ENCODE measurements at places on chromosomes 13 and 19.

- DNase-seq = no peak
Observed at GRCh38 chr19:47023448-47023794, 3.8 kb downstream of the NPAS1 start.

DNA sequence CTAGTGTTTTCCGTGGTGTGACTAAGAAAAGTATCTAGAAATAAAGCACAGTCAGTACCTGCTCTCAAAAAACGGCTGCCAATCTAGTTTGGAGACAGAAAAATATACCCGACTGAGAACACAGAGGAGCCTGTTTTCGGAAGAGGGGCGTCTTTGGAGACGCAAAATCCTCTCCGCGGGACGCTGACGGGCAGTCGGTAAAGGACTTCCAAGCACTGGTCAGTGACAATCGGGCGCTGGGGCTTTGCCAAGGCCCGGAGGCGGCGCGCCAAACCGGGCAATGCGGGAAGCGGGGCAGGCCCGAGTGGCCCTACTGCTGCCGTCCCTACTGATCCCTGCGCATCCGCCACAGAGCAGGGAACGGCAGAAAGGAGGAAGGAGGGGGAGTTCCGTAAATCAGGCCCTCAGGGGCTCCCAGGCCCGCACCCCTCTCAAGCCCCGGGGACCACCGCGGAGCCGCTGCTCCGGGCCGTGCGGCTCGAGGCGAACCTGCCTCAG is 588 bp upstream of the DPY19L3 start:
- DNase-seq = peak; percentile 11

DNA sequence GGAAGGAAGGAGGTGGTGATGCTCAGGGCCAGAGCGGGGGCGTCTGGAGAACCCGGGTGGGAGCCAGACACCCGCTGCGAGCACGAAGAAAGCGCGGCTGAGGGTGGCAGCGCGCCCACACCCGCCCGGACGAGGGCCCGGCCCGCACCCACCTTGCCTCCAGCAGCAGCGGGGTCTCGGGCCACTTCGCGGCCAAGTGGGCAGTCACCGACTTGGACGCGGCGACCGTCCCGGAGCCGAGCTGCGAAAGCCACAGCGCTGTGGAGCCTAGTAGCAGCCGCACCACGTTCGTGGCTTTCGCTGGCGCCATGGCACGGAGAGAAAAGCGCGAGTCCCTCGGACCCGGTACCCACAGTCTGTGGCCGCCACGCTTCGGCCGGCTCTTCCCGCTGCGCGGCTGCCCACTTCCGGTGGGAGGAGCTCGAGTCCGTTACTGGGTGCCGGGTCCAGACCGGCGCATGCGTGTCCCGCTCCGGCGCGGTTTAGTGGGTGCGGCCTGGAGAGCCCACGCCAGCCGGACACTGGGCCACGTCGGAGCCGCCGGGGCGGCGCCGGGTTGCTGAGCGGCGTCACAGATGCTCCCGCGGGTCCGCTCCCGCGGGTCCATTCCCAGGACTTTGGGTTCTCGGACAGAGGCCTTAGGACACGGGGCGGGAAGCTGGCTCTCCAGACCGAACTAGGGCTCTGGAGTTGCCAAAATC is at the start of gene UGGT2:
UGGT2 (minus strand) TSS at position 399 of the 701 bp plus-strand sequence; CDS start at position 310, 89 bp downstream.
- DNase-seq = peak; percentile 90

- DNase-seq = no peak
Observed at GRCh38 chr13:110105136-110105535, 201.8 kb downstream of the COL4A1 start.

DNA sequence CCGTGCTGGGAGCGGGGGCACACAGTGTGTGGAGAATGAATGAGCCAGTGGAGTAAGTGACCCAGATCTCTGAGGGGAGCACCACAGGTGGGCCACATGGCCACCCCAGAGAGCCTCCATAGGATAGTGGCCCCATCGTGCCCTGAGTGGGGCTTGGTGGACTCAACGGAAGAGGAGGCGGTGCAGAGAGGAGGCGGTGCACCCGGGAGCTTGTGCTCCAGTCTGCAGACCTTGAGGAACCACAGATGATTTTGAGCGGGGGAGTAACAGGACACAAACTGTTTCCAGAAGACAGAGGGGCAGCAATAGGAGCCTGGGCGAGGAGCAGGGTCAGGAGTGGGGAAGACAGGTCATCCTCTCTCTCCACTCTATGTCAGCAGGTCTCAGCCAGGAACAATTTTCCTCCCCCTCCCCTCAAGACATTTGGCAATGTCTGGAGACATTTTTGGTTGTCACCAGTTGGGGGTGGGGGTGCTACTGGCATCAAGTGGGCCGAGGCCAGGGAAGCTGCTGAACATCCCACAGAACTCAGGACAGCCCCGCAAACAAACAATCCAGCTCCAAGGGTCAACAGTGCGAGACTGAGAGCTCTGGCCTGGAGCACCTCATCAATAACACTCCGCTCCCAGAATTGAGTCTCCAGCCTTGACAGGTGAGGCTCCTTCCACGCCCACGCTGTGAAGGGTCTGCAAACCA is 182.2 kb downstream of the USP12 start:
- DNase-seq = no peak

- no peak for DNase-seq
Observed at GRCh38 chr13:109494925-109495369, 291.4 kb downstream of the IRS2 start.

DNA sequence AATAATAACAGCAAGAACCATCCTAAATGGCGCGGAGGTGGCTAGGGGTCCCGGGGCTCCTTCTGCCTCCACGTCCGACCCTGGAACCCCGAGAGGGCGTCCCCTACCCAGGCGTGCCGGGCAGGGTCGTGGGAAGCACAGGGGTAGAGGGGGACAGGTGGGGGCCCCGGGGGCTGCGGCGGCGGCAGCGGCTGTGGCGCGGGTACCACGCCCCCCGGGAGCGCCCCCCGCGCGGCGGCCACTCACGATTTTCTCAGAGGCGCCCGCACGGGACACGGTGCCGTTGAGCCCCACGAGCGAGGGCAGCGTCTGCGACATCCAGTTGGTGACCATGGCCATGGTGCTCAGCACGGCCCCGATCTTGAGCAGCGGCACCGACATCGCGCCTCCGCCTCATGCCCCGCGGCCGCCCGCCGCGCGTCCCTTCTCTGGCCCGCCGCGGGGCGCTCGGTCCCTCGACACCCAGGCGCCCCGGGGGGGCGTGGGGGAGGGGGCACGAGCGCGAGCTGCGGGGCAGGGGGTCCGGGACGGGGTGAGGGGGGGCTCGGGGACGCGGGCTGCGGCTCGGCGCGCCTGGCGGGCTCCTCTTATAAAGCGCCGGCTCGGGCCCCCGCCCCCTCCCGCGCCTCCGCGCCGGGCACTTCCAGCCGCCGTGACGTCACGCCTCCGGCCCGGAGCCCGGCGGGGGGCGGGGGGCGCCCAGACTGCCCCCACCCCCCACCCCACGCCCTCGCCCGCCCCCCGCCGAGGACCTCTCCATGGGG is 22.9 kb downstream of the OLFM2 start:
- DNase-seq = no peak

DNA sequence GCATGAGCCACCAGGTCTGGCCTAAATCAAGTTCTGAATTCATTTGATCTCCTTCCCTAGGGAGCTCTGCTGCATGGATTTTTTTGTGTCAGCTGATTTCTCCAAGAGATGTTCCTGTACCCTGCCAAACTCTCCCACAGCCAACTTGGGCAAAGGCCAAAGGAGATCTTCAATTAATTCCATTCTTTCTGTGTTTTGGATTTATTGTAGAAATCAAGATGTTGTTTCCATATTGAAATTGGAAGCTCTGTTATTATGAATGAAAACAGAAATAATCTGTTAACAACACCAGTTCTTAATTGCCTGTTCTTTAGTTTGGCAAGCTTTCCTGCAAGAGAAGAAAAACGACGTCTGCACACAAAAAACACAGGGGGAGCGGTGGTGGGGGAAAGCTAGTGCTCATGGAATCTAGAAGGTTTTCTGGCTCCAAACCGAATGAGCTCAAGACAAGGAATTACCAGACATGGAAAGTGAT is 86.5 kb upstream of the ABCC4 start:
- no peak for DNase-seq

GRCh38 chr19:49356382-49356781 is 5.8 kb downstream of the TEAD2 start:
- DNase-seq = no peak

GRCh38 chr13:44734201-44734707 is 158.1 kb upstream of the TSC22D1 start:
- DNase-seq = no peak

DNA sequence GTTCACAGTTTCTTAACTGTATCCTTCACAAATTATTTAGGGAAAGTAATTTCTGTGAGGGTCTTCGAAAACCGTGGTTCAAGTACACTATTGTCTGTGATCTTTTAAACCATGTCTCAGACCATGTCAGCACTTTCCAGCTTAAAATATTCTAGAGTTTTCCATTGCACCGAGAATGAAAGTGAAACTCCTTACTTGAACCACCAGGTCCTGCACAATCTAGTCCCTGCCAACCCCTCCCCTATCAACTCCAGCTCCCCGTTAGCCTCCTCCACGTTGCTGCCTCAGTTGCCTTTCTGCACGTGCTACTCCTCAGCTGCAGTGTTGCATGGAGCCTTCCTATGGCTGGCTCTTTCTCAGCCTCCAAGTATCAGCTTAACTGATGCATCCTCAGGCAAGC is 7.2 kb upstream of the STARD13 start:
- DNase-seq = no peak
